ENCODE measurements at places on chromosomes 2 and 18.

DNA sequence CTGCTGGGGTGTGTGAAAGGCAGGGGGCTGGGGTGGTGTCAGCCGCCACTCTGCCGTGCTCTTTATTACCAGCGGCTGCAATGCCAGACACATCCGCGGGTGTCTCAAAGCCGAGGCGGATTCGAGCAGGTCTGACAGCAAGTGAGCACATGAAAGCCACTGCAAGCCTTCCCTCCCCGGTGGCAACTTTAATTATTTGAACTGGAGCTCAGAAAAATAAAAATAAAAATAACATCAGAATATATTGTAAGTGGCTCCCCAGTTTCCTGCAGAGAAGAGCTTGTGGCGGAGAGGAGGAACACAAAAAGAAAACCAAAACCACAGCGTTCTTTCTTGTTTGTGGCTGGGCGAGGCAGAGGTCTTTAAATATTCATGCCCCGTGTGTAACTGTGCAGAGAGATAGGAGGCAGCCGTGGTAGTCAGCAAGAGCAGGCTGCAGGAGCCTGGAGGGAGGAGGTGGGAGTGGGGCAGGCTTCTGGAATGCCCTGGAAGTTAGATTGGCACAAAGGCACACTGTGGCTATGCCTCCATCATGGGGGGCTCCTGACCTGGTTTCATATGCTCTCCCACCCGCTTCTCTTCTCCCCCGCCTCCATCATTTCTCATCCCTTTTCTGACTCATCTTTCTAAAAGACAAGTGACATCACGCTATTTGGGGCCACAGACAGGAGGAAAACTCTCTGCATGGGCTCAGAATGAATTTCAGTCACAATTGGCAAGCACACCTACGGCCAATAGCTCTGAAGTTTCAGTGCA, 199.8 kb downstream of the CLIP4 start:
- peak; percentile 75 for DNase-seq

GRCh38 chr2:110680709-110681108, 2.8 kb upstream of the BUB1 start:
- no peak for DNase-seq

GRCh38 chr2:186980787-186981550, 132.0 kb upstream of the ZSWIM2 start:
- DNase-seq = no peak

- DNase-seq = no peak
Observed at GRCh38 chr2:45218931-45219339, 209.7 kb upstream of the SIX2 start.

DNA sequence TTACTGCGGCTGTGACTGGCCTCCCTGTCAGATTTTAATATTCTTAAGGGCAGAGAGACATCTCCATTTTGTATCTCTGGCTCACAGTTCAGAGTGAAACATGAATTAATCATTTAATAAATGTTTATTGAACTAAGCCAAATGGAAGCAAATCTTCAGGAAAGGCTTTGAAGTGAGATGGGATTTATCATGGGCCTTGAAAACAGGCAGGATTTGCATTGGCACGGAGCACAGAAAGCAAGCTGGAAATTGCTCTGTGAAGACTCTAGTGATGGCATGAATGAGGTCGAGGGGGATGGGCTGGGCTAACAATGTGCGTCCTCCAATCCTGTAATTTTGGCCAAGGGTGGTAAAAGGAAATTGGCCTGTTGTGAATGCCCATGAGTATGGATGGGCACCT, 369.8 kb upstream of the SOX11 start:
- DNase-seq = no peak

- no peak for DNase-seq
Observed at GRCh38 chr2:108139521-108139920, 100.2 kb upstream of the SULT1C3 start.

- DNase-seq = no peak
Observed at GRCh38 chr2:241068942-241069810, 32.9 kb downstream of the MTERF4 start.

- DNase-seq = no peak
Observed at GRCh38 chr2:117933884-117934354, 80.0 kb downstream of the CCDC93 start.
